Osteoblast (primary cell): ENCODE measurements at places on chromosomes 2 and 18. TPM values are rescaled to one million over a fixed set of nuclear protein-coding genes. Genes with fewer than 3 reads are reported as not detected.

DNA sequence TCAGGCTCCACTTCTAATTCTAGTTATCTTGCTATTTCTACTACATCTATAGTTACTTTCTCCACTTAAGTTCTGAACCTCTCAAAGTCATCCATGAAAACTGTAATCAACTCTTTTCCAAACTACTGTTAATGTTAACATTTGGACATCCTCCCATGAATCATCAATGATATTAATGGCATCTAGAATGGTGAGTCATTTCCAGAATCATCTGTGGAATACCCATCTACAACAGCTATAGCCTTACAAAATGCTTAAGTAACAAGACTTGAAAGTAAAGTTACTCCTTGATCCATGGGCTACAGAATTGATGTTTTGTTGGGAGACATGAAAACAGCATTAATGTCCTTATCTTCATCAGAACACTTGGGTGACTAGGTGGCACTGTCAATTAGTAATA is 35.4 kb downstream of the BARD1 start:
- DNase-seq = no peak

DNA sequence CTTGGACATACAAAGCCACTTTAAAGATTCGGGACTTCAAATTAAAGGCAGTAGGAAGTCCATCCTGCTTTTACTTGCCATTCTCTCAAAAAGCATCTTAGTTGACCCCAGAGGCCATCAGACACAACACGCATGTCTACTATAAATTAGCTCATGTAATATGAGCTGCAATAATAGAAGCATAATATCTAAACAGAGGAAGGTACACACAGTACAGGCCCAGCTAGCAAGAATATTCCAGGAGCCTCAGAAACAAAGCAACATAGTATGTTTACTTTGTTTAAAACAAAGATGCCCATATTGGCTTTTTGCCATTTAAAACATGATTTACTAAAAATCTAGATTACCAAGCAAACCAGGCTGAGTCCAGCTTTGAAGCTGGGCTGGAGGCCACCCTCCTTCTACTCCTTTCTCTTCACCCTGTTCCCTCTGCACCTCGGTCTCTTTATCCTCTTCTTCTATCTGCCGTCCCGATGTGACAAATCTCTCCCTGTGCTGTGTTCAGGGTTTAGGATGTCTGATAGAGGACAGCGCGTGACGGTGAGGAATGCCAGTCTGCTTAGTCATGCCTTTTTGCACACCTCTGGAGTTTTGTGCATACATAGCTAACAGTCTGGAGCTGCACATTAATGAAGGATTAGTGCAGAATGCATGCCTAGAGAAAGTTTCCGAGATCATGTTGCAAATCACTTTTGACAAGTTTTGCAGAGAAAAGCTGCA is 28.2 kb downstream of the DTNA start:
- no peak for DNase-seq

- no peak for DNase-seq
These were observed 47.4 kb downstream of the ARHGAP15 start for GRCh38 chr2:143176606-143177005.

- DNase-seq = peak; percentile 58
These were observed 124.1 kb downstream of the METTL8 start for GRCh38 chr2:171309455-171310286.

GRCh38 chr2:1656326-1656960 is 87.9 kb downstream of the PXDN start:
- DNase-seq = no peak

- DNase-seq = no peak
These were observed 382.3 kb upstream of the NXPH2 start for GRCh38 chr2:139162456-139162855.

GRCh38 chr2:122180972-122181371 is 425.5 kb downstream of the TSN start:
- no peak for DNase-seq

- no peak for DNase-seq
These were observed 66.4 kb upstream of the TGFA start for GRCh38 chr2:70620020-70620419.

- peak; percentile 92 for DNase-seq
These were observed 141.2 kb upstream of the CTAGE1 start for GRCh38 chr18:22558945-22559385.

GRCh38 chr18:78776706-78777285 is 202.8 kb upstream of the SALL3 start:
- peak; percentile 56 for DNase-seq

DNA sequence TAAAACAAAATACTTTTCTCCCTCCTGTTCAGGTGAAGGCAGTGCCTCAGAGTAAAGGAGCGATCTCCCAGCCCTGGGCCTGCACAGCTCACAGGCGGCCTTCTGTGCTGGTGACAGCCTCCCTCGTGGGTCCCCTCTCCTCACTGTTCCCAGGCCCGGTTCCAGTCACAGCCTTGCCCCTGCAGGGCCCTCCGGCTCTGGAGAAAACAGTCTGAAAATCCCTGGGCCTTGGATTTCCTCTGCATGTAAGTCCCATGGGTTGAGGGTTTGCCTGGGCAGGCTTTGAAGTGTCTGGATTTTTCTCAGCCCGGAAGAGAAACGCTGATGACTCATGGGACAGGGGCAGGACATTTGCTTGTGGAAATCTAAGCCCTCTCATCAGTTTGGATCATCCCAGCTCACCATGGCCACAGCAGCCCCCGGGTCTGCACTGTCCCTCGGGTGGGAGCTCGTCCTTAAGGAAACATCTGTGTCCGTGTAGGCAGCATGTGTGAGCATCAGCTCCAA is 186.1 kb upstream of the RAB12 start:
- peak; percentile 89 for DNase-seq

DNA sequence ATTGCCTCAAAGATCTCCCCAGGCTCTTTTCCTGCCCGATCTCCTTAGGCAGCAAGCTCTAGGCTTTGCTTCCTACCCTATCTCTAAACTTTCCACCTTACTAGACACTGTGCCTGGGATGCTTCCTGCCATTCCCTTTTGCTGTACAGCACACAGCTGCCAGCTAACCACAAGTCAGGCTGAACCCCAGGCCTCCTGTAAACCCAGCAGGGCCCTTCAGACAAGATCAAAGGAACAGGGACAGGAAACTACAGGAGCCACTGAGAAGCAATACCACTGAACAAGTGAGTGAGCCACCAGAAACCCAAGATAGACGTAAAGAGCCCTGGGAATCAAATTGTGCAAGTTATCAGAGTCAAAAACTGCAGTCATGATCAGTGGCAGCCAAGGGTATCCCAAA is 180.7 kb downstream of the SUCLG1 start:
- DNase-seq = no peak

The B4GALT6 gene
- 2.2 and 2.9 TPM in 2 replicates for total RNA-seq

The FAM168B gene
- total RNA-seq = 100 and 117 TPM in 2 replicates

The WNT6 gene
- not detected in 2 replicates for total RNA-seq

The CCDC102B gene
- 8.8 and 9.4 TPM in 2 replicates for total RNA-seq

The OR6B2 gene
- total RNA-seq = not detected in 2 replicates

The ADD2 gene
- not detected in 2 replicates for total RNA-seq

The SNORC gene
- 0.72 and 0.88 TPM in 2 replicates for total RNA-seq

The CDK15 gene
- 4.7 and 5.3 TPM in 2 replicates for total RNA-seq

The MARCHF7 gene
- total RNA-seq = 102 and 106 TPM in 2 replicates

The UGT1A8 gene
- not detected in 2 replicates for total RNA-seq

The SRD5A2 gene
- total RNA-seq = not detected in 2 replicates

The TET3 gene
- 4.7 and 8.0 TPM in 2 replicates for total RNA-seq

The TUBB8B gene
- not detected in 2 replicates for total RNA-seq
